Stimulated activated CD8-positive, alpha-beta memory T cell treated with anti-CD3 and anti-CD28 coated beads, Interleukin-4, amount 100 ng/mL, for 1 hour (primary cell): ENCODE measurements at places on chromosomes 2 and 18.

- DNase-seq = no peak
Observed at GRCh38 chr2:180901331-180901730, 79.1 kb upstream of the UBE2E3 start.

DNA sequence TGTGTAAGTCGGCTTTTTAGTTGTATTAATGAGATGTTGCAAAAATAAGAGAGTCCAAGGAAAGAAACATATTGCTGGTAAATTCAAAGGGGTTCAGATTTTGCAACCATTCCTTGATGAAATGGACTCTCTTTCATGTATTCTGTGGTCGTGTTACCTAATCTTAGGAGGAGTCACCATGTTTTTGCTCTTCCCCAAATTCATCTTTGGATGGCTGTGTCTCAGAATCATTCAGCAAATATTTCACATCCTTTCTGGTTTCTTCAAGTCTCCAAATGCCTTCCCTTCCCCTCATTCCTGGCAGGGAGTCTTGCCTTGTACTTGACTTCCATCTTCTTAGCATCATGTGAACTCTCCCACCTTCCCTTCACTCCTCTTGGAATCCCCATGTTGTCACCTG, 66.1 kb downstream of the PTPRM start:
- no peak for DNase-seq

DNA sequence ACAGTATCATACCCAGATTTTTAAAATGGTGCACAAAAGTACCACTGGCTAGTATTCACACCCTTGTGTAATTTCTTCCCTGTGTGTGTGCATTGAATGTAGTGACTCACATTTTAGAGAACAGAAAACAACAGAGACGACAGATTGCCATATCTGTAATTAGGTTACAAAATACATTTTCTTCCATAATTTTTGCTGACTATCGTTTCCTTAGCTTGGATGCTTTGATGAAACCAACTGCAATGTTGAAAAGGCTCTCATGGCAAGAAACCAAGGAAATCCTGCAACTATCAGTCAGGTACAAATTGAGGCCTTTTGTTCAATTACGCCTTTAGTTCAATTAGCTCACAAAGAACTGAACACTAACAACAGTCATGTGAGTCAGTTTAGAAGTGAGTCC, 484.4 kb downstream of the ZNF804A start:
- DNase-seq = no peak

DNA sequence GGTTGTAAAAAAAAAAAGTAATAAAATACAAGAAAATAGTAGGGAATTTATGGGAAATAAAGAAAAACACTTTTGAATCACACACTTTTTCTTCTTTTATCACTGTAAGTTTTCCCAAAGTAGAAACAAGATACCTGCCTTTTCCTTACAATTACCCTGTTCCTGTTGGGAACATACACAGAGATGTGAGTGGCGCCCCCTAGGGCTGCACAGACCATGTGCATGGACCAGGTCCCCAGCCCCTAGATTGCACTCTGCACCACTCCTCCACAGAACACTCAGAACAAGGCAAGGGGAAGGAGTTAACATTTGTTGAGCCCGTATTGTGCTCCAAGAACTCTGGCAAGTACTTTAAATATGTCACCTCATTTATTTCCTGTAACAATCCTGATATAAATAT, 118.7 kb upstream of the NRP2 start:
- DNase-seq = no peak

- DNase-seq = no peak
Observed at GRCh38 chr2:133821107-133821760, 253.0 kb upstream of the NCKAP5 start.

- DNase-seq = no peak
Observed at GRCh38 chr2:119134775-119135174, 23.8 kb downstream of the C1QL2 start.

GRCh38 chr2:12652723-12653122, 64.0 kb upstream of the TRIB2 start:
- no peak for DNase-seq

DNA sequence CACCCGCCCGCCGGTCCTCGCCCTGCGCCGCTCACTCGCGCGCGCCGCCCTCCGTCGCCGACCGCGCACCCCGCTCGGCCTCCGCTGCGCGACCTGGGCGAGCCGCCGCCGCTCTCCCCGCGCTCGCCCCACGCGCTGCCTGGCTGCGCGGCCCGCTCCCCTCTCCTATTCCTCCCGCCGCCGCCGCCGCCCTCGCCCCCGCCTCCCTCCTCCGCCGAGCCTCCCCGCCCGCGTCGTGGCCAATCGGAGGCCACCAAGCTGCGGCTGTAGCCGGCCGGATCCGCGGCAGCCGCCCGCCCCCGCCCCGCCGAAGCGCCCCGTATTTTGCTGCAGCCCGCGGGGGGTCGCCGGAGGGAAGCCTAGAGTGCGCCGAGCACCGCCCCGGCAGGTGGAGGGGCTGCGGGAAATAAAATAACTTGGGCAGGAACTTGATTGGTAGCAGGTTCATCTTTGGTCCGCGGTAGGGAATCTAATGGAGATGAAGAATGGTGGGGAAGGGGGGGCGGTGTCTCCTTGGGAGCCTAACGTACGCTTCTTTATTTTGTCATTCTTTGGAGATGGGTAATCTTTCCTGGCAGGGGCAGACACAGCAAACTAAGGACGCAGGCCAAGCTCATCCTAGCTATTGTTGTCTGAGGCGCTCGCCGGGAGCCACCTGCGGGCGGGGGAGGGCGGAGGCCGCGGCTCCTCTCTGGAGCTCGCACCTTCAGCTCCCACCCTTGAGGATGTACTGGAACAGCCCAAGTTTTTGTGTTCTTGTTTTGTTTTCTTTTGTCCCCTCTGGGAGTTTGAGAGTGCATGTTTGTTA, 1.1 kb upstream of the CDH2 start:
- no peak for DNase-seq

GRCh38 chr2:189022492-189022891, 48.3 kb downstream of the COL3A1 start:
- no peak for DNase-seq

DNA sequence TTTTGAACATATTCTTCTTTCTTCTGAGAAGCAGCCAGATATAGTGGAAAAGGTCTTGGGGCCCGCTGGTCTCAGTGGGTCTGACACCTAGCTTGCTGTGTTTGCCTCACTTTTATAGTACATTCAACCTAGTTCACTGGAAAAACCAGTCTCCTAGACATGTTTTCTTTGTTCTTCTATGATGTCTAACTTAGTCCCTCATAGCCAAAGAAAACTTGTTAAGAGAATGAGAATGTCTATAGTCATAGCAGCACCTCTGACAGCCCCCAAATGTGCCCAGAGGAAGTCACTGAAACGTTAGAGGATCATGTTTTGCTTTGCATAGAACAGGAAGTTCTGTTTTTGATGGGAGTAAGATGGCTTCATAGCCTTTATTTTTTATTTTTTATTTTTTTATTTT, 40.3 kb downstream of the TNFRSF11A start:
- no peak for DNase-seq

DNA sequence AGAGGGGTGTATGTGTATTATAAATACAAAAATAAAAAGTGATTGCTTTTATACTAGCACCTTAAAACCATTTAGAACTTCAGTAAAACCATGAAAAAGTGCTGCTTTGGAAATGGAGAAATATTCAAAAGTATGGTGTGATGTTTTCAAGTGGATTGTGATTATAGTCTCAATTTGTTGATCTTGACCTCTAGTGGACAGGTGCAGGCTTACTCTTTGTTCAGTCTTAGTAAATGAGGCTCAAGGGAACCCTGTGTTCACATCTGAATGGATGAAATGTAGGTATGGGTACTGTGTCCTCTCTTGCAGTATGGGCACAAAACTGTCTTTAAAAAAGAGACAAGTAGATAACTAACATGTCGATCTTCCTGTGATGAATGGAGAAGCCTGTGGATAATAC, 145.8 kb downstream of the MCFD2 start:
- no peak for DNase-seq

- no peak for DNase-seq
Observed at GRCh38 chr2:168245074-168245825, 2.1 kb downstream of the STK39 start.

- DNase-seq = no peak
Observed at GRCh38 chr2:88329815-88330603, 122.5 kb downstream of the FOXI3 start.

DNA sequence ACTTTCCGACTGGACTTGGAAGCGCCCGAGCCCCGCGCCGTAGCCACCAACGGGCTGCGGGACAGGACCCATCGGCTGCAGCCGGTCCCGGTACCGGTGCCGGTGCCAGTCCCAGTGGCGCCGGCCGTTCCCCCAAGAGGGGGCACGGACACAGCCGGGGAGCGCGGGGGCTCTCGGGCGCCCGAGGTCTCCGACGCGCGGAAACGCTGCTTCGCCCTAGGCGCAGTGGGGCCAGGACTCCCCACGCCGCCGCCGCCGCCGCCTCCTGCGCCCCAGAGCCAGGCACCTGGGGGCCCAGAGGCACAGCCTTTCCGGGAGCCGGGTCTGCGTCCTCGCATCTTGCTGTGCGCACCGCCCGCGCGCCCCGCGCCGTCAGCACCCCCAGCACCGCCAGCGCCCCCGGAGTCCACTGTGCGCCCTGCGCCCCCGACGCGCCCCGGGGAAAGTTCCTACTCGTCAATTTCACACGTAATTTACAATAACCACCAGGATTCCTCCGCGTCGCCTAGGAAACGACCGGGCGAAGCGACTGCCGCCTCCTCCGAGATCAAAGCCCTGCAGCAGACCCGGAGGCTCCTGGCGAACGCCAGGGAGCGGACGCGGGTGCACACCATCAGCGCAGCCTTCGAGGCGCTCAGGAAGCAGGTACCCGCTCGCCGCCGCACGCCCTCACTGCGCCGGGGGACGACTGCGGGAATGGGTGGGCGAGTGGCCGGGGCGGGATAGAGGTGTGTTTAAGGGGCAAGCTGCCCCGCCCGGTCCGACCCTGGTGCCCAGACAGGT, 713 bp downstream of the ATOH8 start:
- no peak for DNase-seq

GRCh38 chr2:48343571-48344440, 186.1 kb upstream of the STON1 start:
- DNase-seq = no peak

DNA sequence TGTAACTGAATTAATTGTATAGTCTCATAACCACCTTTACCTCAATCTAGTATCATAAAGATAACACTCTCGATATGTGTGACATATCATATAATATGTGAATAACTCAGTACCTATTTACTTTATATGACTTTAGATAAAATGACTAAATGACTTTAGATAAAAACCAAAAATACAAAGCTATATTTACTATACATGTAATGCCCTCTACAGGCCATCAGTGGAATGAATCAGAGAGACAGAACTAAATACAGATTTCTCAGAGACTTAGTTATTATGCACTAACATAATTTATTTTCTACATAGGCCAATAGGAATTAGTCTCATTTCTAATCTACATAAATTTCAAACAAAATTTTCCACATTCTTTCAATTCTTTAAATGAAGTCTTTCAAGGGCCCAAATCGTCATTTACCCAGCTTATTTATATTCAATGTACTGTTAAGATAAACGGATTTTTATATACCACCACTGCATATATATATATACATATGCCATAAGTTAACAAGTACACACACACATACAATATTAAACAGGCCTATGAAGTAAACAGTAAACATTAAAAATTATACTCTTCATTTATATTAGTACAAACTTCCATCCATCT, 219.9 kb downstream of the EXOC6B start:
- DNase-seq = no peak

DNA sequence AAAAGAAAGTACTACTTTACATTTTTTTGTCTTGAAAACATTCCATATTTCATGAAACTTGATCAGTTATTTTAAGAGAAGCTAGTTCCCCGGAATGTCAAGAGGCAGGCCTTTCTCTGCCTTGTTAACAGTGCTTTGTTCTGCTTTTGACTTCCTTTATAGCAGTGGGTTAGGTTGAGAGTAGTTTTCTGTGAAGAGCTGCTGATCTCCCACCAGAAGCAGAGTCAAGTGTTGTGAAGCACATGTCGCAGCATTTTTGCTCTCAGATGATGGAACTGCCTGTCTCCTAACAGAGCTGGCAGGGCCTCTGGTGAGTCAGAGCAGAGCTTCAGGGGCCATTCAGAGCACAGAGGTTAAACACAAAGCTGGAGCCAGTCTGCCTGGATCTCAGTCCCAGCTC, 871.8 kb downstream of the SLC4A3 start:
- DNase-seq = no peak

- DNase-seq = no peak
Observed at GRCh38 chr18:10759241-10759640, 233.4 kb downstream of the NAPG start.

GRCh38 chr2:25976983-25977741, 5.1 kb downstream of the KIF3C start:
- DNase-seq = no peak

DNA sequence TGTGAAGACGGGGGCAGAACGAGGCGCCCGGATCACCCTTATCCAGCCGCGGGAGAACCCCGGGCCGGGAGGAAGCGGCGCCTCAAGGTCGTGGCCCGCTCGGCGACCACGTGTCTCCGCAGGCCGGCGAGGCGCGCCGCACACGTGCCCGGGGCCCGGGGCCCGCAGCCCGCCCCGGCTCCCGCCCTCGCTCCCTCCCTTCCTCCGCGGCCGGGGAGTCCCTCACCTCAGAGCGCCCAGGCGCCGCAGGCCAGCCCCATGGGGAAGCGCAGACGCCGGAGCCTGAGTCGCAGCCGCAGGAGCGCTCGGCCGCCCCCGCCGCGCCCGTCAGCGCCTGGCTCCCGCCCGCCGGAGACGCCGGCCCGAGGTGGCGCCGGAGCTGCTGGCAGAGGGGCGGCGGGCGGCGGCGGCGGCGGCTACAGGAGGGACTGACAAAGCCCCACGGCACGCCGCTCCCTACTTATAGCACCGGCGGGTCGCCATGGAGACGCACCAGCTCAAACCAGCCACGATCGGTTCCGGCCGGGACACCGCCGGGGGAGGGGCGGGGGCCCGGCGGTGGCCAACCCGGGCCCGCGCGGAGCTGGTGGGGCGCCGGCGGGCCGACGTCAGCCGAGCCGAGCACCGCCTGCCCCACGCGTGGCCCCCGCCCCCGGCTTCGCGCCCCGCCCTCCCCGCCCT, at the start of gene ODC1:
Gene ODC1 (minus strand): TSS at position 433 of the 681 bp plus-strand sequence. CDS start 3,295 bp downstream, outside the sequence.
- peak; percentile 98 for DNase-seq

DNA sequence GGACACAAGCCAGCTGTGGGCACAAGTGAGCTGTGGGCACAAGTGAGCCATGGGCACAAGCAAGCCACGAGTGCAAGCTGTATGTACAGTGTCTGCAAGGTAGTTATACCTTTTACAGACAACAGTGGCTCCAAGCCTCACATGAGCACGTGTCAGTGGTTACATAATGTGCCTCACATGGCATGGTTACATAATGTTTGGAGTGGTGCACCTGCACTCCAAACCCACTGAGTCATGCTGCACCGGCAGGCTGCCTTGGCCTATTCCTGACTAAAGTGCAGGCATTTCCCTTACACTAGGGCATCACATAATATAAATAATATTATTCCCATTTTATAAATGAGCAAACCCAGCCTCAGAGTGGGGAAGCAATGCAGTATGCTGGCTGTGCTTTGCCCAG, 62.6 kb downstream of the MARCO start:
- DNase-seq = no peak

GRCh38 chr2:186737732-186738508, 44.1 kb downstream of the FAM171B start:
- DNase-seq = no peak

DNA sequence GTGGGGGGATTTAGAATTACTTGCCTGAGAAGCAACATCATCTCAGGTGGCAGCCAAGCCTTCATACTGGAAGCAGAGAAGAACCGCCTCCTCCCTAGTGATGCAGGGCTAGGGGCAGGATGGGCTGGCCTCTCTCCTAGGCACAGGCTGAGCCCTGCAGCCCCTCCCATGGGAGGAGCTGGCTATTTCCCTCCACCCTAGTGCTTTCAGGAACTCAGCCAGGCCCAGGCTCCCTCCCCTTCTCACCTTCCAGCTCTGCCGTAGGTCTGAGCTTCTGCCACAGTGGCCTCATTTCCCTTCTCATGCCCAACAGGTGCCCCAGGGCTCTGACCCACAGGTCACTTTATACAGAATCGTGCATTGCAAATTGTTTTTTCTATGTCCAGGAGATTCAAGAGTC, 31.0 kb downstream of the CENPA start:
- DNase-seq = no peak
